ENCODE measurements at places on chromosomes 12 and 14.

DNA sequence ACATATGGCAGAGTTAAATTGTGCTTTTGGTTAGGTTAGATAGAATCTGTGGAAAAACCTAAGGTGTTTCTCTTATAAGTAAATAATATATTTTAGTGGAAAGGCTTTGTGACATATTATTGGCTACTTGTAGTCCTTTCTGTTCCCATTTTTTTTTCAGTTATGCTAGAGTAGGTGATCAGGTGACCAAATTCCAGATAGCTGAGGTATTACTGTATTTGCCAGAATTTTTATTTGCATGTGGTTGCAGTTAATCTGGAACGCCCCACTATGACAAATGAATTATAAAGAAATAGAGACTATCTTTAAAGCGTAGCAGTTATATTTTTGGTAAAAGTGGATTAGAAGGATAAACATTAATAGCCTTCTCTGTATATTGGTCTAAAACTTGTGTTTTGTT is 52.0 kb downstream of the ARHGAP5 start:
- DNase-seq: no peak

DNA sequence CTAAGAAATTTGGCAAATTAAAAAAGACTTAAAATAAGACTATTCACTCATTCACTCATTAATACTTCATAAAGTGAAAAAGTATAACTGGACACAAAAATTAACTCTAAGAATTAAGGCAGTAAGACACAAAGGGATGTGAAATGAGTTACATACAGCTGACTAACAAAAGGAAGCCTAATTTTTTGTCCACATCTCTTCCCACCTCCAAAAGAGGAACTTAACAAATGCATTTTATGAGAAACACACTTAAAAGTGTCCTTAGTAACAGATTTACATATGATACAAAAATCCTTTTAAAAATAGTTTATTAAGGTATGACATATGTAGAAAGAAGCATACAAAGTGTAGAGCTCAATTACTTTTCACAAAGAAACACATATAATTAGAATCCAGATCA is 88.9 kb downstream of the NUMB start:
- no peak for DNase-seq

DNA sequence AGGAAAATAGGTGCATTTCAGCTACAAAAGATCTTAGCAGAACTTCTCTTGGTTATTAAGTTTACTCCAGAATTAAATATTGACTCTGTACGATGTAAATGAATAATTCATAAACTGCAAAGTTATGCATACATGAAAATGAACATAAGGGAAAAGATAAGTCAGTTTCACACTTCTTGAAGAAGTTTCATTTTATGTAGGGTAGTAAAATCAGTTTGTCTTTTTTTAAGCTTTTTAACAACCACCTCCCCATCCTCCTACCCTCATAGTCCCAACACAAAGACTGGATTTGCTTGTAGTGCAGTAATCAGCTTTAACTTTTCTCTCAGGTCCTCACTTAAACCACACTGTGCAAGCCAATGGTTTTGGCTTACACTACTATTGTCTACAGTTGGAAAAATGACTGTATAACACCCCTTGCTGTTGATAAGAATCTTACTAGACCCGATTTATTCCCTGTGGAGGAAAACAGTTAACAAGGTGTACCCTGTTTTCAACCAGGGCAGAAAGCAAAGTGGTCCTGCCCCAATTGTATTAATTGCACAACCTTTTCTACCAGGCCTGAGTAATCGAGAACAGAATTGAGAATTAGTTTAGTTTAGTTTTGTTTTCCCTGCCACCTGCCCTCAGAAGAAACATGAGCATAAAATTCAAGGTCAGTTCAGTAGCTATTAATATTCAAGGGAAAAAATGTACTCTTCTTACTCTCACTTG is 44.1 kb downstream of the NIN start:
- no peak for DNase-seq

- DNase-seq: no peak
These were observed 898.1 kb downstream of the GALC start for GRCh38 chr14:87094913-87095312.

DNA sequence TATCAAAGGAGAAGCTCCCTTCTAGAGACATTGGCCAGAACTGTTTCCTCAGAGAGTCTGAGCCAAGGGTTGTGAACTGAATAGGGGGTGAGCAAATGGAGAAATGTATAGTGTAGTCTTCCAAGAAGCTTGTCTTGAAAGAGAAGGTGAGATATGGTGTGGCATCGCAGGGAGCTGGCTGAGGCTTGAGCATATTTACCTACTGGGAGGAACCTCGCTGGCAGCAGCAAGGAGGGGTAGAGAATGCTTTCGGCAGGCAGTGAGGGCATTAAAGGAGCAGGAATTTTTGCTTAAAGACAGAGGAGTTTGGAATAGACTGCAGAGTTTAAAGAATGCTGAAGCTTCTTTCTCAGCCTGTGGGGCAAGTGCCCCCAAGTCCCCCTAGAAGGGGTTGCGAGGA is 59.3 kb upstream of the PRMT8 start:
- no peak for DNase-seq

GRCh38 chr12:125187148-125187745 is 122.0 kb downstream of the AACS start:
- DNase-seq: no peak

Measured in NCI-H510A (cell line).